ENCODE measurements at places on chromosomes 5 and 9. TPM values are rescaled to one million over a fixed set of nuclear protein-coding genes. Genes with fewer than 3 reads are reported as not detected.

POLR1E gene
- total RNA-seq, result 67.5 TPM

NEUROG1 gene
- total RNA-seq, result not detected

CNTLN gene
- total RNA-seq, result 5.9 TPM

CA9 gene
- 0.56 TPM for total RNA-seq

DNA sequence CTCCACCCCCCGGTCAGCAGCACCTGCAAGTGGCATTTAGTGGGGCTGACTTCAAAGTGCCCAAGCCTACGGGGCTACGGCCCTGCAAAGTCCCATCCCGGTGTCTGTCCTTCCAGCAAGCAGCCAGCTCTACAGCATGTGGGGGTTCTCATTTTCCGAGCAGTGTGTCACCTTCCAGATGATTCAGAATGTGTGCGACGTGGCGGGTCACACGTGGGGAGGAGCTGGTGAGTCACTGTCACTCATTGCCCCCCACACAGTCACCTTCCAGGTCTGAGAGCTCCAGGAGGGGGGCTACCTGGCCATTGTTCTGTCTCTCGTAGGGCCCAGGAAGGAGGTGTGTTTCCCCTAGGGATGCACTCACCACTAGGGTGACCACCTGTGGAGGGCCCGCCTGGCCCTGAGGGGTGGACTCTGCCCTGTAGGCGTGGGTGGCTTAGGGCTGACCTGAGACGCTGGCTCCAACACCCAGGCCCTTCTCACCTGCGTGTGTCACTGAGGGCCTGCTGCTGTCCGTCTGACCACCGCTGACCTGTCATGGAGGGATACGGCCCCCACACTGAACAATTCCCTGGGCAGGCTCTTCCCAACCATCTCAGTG is 70.2 kb downstream of the SEMA4D start:
- DNase-seq, result peak; percentile 49

DNA sequence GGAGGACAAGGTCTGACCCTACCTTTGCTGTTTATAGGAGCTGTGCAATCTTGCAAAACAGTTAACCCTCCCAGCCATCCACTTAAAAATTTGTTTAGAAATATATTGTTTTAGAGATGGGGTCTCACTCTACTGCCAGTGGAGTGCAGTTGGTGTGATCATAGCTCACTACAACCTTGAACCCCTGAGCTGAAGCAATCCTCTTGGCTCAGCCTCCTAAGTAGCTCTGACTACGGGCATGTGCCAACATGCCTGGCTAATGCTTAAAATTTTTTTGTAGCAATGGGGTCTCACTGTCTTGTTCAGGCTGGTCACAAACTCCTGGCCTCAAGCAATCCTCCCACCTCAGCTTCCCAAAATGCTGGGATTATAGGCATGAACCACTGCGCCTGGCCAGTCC is 120.2 kb upstream of the PJA2 start:
- DNase-seq, result no peak
